AG10803 (cell line): ENCODE measurements at places on chromosomes 5 and 9.

GRCh38 chr5:78574731-78575161, 73.8 kb downstream of the LHFPL2 start:
- DNase-seq: no peak

DNA sequence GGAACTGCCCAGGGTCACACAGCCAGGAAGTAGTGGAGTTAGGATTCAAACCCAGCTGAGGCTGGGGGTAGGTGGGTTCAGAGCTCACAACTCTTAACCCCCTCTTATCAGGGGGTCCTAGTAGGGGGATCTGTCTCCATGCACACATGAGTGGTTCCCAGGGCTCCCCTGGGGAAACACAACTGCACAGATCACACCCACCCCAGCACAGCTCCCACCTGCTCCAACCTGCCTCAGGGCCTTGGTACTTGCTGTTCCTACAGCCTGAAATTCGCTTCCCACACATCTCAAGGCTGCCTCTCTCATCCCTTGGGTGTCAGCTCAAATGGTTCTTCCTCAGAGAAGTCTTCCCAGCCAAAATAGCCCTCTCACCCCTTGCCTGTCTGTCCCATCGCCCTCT, 4.8 kb downstream of the SNCB start:
- no peak for DNase-seq

GRCh38 chr9:14393418-14393817, 79.5 kb upstream of the NFIB start:
- DNase-seq: no peak

GRCh38 chr5:107598958-107599357, 71.8 kb downstream of the EFNA5 start:
- no peak for DNase-seq

- DNase-seq: no peak
Measured at GRCh38 chr5:114726131-114726530, 364.3 kb downstream of the KCNN2 start.

DNA sequence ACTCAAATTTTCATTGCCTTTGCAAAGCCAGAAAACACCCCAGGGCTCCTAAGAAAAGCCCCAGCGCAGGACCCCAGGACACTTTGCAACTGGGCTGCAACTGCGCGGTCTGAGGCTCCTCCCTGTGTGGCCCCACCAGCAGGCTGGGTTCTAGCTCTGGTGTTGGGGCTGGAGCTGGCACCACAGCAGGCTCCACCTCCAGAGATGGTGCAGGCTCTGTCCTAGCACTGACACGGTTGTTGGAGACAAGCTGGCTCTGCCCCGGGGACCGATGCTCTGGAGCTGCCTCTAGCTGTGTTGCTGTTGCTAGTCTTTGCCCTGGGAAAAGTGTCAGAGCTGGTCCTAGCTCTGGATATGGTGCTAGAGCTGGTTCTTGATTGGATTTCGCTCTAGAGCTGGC, 13.6 kb downstream of the LCN10 start:
- DNase-seq: no peak

- no peak for DNase-seq
Measured at GRCh38 chr5:105836887-105837286, 1833.8 kb downstream of the EFNA5 start.

GRCh38 chr5:9187614-9188013, 358.3 kb downstream of the SEMA5A start:
- no peak for DNase-seq

DNA sequence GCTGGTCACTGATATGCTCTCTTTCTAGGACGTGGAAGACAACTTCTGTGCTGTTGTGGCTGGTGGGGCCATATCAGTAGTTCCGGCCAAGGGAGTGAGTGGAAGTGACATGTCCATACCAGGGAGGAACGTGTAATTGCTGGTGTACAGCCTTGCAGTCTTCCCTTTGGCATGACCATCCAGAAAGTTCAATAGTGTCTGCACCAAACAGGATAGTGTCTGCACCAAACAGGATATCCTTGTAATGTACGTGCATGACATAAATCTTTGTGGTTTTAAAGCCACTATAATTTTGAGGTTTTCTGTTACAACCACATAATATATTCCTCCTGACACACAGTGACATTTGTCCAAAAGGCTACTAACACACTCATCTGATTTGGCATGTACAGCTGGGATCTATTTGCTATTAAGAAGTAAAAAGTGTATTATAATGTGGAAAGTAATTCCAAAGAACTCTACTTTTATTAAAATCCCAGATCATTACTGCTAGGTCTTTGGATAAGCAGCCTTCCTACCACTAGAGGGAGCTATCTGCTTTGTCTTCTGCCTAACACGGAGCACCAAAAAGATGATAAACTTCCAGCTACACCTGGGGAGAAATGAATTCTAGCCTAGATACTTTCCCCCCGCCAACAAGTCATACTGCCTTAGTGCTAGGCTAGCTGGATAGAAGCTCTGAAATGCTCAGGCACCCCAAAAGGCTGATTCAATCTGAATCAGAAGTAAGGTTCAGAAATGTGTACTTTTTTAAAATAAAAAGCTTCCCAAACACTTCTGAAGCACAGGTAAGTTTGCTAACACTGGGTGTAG, 52.7 kb downstream of the RNF145 start:
- peak; percentile 73 for DNase-seq

DNA sequence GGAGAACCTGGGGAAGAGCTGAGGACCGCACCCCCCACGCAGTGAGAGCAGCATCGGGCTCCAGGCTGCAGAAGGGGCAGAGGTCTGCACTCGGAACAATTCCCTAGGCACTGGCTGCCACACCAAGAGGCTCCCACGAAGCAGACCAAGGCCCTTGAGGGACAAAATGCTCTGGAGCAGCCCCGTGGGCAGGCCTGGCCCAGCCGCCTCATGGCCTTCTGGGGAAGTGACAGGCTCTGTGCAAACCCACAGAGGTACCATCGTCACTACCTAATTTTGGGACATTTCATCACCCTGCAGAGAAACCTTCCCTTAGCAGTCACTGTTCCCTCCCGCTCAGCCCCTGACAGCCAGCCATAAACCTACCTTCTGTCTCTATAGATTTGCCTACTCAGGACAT, 15.9 kb downstream of the FBXW5 start:
- DNase-seq: no peak

- no peak for DNase-seq
Measured at GRCh38 chr5:89064736-89065135, 181.8 kb upstream of the MEF2C start.

- DNase-seq: peak; percentile 18
Measured at GRCh38 chr5:33558489-33558888, 117.7 kb downstream of the TARS1 start.

- no peak for DNase-seq
Measured at GRCh38 chr9:94654165-94654894, 15.0 kb upstream of the FBP1 start.

GRCh38 chr5:141843156-141843927, 34.9 kb downstream of the PCDH1 start:
- peak; percentile 26 for DNase-seq

DNA sequence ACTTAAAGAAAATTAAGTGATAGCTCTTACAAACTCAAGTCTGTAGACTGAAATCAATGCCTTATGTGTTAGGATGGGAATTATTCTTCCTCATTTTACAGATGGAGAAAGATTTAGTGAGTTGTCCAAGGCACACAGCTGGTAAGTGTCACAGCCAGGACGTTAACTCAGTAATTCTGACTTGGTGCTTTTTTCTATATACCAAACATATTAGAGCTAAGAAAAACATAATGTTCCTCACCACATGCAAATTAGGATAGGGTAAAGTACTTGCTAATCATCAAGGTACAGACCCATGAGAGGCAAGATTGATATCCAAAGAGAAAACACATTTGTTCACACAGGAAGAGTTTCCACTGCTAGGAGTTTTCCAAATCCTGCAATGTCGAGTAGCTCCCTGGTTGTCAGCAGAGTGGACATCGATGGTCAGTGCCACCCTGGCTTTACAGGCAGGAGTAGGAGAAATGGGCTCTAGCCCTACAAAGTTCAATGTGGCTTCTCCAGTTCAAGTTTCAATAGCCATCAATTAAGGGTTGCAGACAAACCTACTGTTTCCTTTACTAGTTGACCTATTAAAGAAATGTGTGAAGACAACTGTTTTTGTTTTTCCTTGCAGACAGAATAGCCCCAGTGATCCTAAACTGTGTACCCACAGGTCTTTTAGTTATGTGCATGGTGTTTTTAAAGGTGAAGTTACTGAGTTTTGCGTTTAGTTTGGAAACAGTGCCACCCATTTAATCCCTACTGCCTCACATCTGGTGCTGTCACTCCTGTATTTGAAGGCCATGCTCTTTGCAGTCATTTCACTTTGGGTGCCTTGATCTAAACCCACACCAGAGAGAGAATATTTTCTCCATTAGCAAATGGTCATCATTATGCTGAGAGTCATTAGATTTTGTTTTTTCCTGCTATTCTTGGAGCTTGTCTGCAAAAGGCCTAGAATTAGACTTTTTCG, 460.8 kb upstream of the SMARCA2 start:
- DNase-seq: no peak

DNA sequence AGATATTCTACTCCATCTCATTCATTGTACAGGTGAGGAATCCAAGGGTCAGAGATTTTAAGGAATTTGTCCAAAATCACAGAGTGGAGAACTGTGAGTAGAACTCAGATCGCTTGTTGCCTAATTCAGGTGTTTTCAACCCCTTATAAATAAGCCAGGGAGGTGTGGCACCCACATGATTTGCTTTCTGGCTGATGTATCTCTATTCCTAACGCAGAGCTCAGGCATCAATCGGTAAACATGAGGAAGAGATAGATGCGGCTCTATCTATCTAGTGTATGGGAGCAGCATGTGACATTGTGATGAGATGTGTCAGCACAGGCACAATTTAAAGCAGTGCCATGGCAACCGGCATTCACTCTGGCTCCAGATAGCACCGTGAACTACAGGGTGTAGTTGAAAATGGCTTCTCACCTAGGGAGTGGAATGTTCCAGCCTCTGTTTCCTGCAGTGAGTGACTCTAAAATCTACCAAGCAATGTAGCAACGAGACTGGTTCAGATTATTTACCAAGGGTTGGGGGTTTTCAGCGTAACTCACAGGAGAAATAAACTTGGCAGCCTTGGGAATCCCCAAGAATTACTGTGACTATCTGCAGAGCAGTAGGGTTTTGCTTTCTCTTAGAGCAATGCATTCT, 53.4 kb upstream of the SUB1 start:
- DNase-seq: peak; percentile 58

DNA sequence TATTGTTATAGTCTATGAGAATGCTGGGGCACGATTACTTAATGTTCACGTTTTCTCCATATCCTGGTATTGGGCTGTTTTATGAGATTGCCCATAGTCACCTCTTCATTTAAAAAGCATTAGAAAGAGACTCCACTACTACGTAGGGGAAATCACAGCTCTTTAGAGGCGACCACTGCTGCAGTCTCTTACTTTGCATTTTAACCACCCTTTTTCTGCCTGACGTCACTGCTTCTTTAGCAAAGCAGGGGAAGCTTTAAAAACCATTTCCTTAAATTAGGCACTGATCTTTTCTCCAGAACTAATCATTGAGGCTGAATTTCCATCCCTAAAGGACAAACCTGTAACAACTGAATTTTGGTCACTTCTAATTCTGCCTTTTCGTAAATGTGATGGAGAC, 38.9 kb downstream of the ZNF608 start:
- no peak for DNase-seq

- DNase-seq: no peak
Measured at GRCh38 chr5:71834601-71835000, 115.5 kb downstream of the CARTPT start.

- DNase-seq: no peak
Measured at GRCh38 chr9:2110036-2110435, 94.9 kb downstream of the SMARCA2 start.

DNA sequence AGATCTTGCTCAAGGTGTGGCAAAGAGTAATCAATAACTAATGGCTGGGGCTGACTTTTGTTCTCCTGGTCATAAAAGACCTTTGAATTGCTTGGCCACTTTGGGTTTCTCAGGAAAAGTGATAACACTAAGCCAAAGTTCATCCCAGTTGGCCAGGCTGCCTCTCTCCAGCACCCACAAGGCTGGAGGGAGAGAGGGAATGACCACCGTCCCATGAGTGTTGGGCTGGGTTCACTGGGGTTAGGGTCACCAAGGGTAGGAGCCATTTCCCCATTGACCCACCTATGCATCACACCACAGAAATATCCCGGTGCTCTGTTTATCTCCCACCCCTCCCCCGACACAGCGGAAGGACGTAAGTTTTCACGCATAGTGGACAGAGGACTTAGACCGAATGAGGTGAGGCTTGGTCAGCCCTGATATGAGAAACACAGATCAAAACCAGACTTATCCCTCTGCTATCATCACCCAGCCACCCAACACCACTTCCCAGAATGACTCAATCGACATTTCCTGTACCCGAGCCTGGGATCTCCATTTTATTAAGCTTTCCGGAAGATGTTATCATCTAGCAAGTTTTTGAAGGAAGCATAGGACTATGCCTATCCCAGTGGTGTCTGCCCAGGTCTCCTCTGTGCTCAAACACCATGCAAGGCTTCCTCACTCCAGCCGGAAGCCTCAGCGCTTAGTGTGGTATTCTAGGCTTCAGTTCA, 27.0 kb upstream of the PPARGC1B start:
- no peak for DNase-seq

GRCh38 chr5:82820188-82820587, 257.0 kb downstream of the TMEM167A start:
- no peak for DNase-seq

DNA sequence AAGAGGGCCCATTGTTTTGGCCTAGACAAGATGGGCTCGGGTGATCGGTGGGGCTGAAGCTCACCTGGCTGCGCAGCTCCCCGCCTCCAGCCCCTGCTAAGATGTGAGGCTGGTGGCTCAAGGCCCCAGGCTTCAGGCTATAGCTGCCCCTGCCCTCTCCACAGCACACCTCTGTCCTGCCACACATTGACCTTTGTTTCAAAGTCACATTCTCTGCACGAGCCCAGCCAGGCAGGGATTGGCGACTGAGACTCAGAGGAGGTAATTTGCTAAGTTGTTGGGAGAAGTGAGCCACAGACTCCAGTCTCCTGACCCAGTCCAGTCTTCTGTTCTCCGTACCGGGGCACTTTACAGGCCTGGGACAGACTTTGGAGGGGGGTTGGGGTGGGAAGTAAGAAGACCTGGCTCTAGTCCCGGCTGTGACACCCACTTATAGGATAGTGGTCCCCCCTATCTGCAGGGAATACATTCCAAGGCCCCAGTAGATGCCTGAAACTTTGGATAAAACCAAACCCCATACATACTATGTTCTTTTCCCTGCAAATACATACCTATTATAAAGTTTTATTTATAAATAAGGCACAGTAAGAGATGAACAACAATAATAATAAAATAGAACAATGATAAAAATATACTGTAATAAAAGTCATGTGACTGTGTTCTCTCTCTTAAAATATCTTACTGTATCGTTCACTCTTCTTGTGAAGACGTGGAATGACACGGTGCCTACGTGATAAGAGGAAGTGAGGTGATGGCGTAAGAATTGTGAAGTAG, 13.3 kb downstream of the PDGFRB start:
- no peak for DNase-seq

- no peak for DNase-seq
Measured at GRCh38 chr5:76209297-76209696, 126.1 kb downstream of the SV2C start.
